Activated CD4-positive, alpha-beta T cell treated with anti-CD3 and anti-CD28 coated beads for 24 hours (primary cell): ENCODE measurements at places on chromosomes 3 and 15.

- no peak for DNase-seq
Observed at GRCh38 chr3:14796403-14797077, 22.2 kb upstream of the FGD5 start.

DNA sequence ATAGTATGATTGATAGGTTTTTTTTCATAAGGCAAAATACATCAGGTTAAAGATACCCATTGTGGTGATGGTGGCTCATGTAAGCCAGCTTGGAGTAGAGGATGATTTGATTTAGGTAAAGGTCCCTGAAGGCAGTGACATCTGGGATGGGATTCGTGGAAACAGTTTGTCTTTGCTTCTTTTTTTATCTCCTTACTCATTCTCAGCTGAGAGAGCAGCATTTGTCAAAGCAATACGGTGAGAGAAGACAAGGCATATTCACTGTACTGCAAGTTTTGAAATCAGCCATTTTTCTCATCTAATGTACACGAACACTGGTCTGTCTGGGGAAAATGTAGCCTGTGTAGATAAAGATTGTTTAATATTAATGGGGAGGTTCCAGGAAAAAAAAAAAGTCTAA lies 749.1 kb downstream of the SQOR start:
- DNase-seq, result no peak

- no peak for DNase-seq
Observed at GRCh38 chr3:49740427-49740826, 16.7 kb upstream of the GMPPB start.

GRCh38 chr3:187833799-187834578 lies 88.7 kb upstream of the BCL6 start:
- peak; percentile 49 for DNase-seq

GRCh38 chr3:187705164-187705563 lies 2.8 kb upstream of the RTP2 start:
- no peak for DNase-seq

DNA sequence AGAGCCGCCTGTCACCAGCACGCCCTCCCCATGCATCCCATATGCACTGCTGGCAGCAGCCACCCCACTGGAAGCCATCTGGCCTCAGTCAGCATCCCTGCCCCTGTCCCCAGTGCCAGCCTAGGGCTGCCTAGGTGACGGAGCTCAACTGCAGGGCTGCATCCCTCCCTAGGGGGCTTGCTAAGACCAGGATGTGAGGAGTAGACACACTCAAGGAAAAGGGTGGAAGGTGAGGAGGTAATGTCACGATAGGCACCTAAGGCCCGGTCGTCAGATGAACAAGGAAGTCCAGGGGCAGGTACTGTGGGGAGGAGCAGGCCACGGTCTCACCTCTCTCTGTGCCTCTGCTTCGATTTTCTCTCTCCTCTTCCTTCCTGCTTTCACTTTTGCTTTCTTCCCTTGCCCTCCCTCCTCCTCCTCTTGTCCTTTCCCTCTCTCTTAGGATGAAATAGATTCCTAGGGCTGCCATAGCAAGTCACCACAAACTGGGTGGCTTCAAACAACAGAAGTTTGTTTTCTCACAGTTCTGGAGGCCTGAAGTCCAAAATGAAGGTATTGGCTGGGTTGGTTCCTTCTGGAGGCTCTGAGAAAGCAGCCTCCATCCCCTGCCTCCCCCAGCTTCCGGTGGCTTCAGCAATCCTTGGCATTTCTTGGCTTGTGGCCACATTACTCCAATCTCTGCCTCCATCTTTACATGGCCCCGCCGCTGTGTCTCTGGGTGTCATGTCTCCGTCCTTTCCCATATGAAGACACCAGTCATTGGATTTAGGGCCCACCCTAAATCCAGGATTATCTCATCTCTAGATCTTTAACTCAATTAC lies 298.3 kb downstream of the SHQ1 start:
- DNase-seq, result no peak

DNA sequence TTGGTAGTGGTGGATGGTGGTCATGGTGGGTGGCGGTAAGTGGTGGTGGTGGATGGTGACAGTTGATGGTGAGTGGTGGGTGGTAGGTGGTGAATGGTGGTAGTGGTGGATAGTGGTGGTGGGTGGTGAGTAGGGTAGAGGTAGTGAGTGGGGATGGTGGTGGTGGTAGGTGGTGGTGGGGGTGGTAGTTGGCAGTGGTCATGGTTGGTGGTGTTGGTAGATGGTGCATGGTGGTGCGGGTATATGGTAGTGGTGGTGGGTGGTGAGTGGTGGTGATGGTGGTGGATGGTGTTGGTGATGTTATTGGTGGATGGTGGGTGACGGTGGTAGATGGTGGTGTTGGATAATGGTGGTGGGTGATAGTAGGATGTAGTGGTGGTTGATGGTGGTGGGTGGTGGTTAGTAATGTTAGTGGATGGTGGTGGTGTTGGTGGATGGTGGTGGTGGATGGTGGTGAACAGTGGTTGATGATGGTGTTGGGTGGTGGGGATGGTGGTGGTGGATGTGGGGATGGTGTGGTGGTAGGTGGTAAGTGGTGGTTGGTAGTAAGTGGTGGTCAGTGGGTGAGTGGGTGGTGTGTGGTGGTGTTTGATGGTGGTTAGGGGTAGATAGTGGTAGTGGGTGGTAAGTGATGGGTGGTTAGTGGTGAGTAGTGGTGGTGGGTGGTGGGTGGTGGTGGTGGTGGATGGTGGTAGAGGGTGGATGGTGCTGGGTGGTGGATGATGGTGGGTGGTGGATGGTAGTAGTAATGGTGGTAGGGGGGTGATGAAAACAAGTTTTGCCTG lies 16.7 kb upstream of the RIOX2 start:
- DNase-seq, result no peak

- no peak for DNase-seq
Observed at GRCh38 chr3:42507252-42507651, 4.8 kb downstream of the VIPR1 start.

DNA sequence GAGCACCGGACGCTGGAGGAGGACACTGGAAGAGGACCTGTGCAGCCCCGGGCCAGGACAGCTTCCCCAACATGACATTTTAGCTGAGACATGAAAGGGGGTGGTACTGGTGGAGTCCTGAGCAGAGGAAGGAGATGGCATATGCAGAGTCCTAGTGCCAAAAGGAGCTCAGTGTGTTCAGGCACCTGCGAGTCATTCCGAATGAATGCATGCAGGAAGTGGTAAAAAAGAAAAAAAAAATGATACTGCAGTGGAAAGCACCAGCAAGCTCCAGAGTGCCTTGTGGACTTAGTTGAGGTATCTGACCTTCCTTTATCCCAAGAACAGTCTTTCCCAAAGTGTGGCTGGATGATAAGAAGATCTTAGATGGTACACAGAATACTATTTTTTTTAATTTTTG lies 6.6 kb upstream of the ZNF148 start:
- DNase-seq, result no peak

DNA sequence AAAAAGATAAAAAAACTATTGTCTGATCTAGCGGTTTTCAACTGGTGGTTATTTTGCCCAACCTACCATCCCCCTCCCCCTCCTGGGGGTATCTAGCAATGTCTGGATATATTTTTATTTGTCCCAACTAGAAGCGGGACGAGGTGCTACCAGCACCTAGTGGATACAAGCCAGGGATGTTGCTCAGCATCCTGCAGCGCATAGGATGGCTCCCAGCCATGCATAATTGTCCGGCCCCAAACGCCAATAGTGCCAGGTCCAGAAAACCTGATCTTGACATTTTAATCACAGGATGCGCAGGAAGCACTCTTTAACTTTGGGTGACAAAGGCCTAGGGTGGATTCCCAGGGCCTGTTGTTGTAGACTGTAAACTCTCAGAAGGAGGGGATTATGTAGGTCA lies 17.0 kb upstream of the ARL8B start:
- no peak for DNase-seq

DNA sequence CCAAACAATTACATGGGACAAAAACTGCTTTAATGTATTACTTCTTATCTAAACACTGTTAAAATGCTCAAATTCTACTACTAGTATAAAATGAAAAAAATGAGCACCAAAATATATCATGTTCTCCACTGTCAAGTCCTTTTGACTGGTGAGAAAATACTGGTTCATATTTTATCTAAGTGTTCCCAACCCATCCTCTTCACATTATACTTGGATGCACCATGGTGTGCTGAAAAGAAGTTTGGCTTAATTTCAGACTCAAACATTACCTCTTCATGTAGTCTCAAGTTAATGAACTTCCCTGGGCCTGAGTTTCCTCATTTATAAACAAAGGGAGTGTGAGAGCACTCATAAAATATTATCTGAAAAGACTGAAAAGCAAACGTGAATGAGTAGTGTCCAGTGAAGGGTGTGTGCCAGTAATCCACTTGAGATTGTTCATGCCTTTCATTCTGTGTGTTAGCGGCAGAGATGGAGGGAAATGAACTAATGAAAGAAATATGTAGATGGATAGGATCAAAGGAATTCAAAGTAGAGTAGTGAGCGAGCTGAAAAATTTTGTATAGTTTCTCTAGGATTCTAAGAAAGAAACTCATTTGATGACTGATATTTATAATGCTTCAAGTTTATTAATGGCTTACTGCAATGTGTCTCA lies 263.2 kb downstream of the NLGN1 start:
- DNase-seq, result no peak

DNA sequence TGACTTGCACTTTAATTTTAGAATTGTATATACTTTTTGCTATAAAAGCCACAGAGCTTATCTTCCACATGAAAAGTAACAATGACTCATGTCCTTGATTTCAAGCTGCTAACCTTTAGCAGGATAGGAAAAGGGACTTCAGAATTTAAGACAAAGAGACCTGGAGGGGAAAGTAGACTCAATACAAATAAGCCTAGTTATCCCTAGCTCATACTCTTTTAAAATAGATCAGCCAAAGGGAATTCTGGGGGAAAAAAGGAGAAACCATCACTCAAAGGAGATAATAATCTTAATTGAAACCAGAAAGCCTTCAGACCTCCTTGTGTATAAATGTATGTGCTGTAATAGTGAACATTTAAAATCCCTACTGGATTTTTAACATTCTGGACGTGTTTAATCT lies 930.3 kb downstream of the NTRK3 start:
- no peak for DNase-seq

DNA sequence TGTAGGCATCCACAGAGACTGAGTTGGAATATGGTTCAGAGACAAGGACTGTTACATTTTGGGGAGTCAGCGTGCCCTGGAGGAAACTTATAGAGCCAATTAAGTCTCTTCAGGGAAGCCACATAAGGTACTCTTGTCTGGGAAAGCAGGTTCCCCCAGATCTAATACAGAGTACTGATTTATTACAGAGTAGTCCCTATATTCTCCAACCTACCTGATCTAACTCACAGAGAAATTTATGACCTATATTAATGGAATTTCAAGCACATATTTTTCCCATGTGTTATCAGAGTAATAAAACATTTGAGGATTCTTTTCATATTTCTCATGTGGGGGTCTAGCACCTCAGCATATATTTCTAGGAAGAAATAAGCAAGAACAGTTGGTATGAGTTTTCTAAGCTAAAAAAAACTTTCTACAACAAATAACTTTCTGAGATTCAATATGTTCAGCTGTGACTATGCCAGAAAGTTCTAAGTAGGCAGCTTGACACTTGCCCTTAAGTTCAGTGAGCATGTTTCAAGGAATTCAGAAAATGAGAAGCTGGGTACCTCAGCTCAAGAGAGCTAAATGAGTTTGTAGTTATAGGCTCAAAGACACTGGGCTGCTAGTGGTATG lies 75.3 kb upstream of the COL8A1 start:
- no peak for DNase-seq

GRCh38 chr3:63979093-63979885 lies 44.0 kb downstream of the PSMD6 start:
- DNase-seq, result no peak

GRCh38 chr3:192887701-192888100 lies 30.0 kb downstream of the MB21D2 start:
- no peak for DNase-seq

DNA sequence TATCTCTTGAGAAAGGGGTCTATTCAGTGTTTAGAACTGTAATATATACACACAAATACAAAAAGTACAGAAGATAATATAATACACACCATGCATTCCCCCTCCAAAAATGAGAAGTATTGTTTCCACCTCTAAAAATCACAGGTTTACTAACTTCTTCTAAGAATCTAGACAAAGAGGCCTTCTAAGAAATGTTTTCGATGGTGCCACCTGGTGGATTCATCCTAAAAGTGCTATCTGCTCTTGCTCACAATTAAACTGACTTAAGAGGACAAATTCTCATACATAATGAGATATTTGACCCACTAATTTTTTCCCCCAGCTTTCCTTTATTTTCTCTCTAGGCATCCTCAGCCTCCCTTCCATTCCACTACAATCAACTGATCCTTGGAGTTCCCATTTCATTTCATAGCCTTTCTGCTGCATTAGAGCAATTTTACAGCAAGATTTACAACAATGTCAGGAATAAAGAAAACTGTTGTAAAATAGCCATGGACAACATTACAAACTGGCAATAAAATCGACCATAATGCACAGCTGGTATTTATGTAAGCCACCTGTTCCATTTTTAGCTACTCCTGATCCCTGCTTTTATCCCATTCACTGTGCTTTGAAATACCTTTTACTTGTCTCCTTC lies 124.6 kb downstream of the ARRDC4 start:
- DNase-seq, result no peak

- DNase-seq, result no peak
Observed at GRCh38 chr3:165839296-165840076, 2.3 kb upstream of the BCHE start.

GRCh38 chr15:70093070-70093469 lies 4.6 kb downstream of the TLE3 start:
- no peak for DNase-seq

- DNase-seq, result no peak
Observed at GRCh38 chr15:97687654-97688053, 272.8 kb upstream of the ARRDC4 start.

- no peak for DNase-seq
Observed at GRCh38 chr15:49982584-49982983, 136.4 kb downstream of the ATP8B4 start.

GRCh38 chr3:63478990-63479660 lies 173.3 kb upstream of the SNTN start:
- DNase-seq, result no peak

- no peak for DNase-seq
Observed at GRCh38 chr3:30156586-30157498, 449.6 kb upstream of the TGFBR2 start.

GRCh38 chr3:118075873-118076272 lies 958.8 kb downstream of the IGSF11 start:
- DNase-seq, result no peak

GRCh38 chr15:38690719-38691332 lies 126.2 kb upstream of the RASGRP1 start:
- peak; percentile 76 for DNase-seq

DNA sequence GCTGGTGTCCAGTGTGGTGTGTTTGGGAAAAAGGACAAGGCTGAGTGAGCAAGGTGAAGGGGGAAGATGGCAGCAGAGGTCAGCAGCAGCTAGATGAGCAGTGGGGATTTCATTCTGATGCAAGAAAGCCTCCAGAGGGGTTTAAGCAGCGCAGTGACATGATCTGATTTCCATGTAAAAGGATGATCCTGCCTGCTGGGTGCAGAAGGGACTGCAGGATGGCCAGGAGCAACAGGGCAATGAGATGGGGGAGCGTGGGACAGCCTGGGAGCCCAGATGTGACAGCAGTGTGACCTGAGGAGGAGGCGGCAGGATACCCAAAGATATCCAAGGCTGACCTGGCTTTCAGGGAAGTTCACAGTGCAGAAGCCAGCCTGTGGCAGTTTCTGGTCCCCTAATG lies 6.1 kb downstream of the WNT7A start:
- DNase-seq, result no peak

GRCh38 chr3:3038201-3038991 lies 71.8 kb downstream of the IL5RA start:
- no peak for DNase-seq
